ENCODE measurements at places on chromosomes 4 and X. TPM values are rescaled to one million over a fixed set of nuclear protein-coding genes. Genes with fewer than 3 reads are reported as not detected.

The ENOPH1 gene
- 46.6 TPM for total RNA-seq

The EPHA5 gene
- total RNA-seq: not detected

The DCAF8L2 gene
- not detected for total RNA-seq

The DCAF12L2 gene
- total RNA-seq: not detected

- no peak for DNase-seq
Measured at GRCh38 chr4:10459305-10459704, 2.1 kb upstream of the ZNF518B start.

- peak; percentile 60 for DNase-seq
Measured at GRCh38 chrX:49754233-49754857, 58.6 kb upstream of the PAGE1 start.

DNA sequence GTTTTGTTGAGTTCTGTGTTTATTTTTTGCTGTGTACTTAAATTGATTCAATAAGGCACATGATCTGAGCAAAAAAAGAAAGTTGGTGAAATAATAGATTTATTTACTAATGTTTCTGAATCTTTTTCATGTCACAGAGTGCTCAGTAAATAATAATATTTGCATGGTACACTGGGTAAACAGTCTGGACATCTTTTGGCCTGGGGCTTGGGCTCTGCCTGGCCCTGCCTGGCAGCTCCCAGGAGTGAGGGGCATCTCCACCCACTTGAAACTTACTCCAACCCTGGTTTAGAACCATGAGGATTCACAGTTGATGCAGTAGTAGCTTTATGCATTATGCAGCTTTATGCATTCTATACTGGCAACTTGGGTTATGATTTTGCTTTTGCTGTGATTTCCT lies 124.2 kb upstream of the SLC4A4 start:
- no peak for DNase-seq

GRCh38 chr4:47654972-47655693 lies 170.1 kb downstream of the ATP10D start:
- DNase-seq: no peak

- no peak for DNase-seq
Measured at GRCh38 chrX:77962068-77962902, 7.2 kb downstream of the PGAM4 start.

- no peak for DNase-seq
Measured at GRCh38 chrX:134865682-134866255, 125.0 kb upstream of the SMIM10 start.

- DNase-seq: no peak
Measured at GRCh38 chr4:168451331-168451730, 29.0 kb downstream of the DDX60L start.

DNA sequence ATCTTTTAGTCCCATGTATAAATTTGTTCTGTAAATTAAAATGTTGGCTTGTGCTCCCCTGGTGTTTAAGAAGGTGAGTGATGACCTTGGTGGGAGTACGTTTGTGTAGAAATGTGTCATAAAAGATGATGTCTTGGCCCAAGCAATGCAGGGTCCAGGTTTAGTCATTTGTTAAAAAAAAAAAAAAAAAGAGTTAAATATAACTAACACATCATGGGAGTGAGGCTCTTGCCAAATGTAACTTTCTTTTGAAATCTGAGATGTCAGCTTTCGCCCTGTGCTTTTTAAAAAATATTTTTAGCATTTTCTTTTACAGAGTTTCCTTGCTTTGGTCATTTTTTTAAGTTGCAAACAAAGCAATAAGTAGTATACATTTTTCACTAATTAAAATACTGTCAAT lies 135.6 kb downstream of the FBXO8 start:
- no peak for DNase-seq

- DNase-seq: no peak
Measured at GRCh38 chrX:136759968-136760367, 20.8 kb downstream of the ARHGEF6 start.

DNA sequence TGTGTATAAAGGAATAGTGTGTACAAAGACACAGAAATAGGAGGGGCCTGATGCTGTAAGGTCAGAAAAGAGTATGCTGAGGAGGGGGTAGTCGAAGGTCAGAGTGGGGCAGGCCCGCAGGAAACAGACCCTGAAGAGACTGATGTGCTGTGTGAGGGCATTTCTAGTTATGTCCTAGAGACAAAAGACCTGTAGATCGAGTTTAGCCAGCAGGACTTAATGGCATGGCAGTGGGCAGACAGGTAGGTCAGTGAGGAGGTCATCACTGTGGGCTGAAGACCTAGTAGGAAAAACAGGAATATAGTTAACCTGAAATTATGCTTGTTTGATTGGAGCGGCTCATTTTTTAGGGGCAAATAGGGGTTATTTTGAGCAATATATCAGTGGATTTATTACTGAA lies 57.1 kb downstream of the KIAA0232 start:
- DNase-seq: no peak

DNA sequence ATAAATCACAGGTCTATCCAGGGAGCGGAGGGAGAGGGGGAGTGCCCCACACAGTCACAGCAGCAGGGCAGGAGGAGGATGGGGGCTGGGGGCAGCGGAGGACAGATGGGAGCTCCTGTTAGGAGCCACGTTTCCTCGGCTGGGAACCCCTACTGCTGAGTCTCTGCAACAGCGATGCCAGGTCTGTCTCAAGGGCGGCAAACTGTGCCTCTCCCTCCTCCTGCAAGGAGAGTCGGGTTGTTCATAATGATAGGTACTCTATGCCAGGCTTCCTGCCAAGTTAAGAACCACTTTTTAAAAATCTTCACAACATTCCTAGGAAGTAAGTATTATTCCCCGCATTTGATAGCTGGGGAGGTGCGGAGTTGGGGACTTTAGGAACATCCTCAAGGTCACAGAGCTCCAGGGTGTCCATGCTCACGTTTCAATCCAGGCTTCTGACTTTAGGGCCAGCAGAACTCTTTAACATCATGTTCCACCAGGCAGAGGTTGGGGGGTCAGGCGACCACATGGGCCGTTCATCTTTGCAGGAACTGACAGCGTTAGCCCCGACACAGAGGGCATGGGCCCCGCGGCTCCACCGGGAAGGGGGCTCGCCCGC lies 98.3 kb upstream of the MAML3 start:
- no peak for DNase-seq

DNA sequence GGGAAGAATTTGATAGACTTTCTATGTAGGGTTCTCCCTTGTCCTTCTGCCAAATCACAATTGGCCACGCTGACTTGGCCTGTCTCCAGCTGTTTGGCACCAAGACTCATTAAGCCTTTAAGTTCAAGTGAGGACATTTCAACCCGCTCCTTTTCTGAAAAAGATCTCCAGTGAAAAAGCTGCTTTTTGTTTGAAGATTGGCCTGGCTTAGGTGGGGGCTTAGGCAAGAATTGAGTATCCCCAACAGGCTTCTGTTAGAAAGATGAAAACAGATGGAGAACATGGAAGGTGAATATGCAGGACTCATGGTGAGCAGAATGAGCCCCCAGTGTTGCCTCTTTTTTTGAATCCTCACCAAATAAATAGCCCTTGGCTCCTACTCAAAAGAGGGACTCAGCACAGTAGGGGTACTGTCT lies 28.5 kb upstream of the LIMCH1 start:
- no peak for DNase-seq

DNA sequence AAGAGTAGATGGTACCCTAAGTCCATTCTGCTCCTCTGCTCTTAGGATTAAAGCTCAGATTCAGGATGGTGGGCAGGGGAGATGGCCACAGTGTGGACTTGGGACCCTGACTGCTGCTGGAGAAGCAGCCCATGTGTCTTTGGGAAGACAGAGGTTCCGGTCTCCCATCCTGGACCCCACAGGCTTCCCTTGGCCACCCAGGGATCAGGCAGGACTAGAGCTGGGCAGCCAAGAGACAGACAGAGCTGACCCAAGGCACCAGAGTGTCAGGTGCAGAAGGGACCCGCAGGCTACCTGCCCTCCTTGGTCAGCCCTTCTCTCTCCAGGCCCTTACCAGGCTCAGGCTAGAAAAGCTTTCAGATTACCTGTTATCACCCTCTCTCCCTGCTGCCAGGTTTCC lies 25.7 kb upstream of the SHROOM4 start:
- no peak for DNase-seq

- no peak for DNase-seq
Measured at GRCh38 chrX:18856645-18856997, 127.3 kb downstream of the PHKA2 start.

- no peak for DNase-seq
Measured at GRCh38 chrX:119694601-119695534, 1.9 kb upstream of the SEPTIN6 start.

GRCh38 chr4:103934178-103934789 lies 214.5 kb upstream of the TACR3 start:
- DNase-seq: no peak

DNA sequence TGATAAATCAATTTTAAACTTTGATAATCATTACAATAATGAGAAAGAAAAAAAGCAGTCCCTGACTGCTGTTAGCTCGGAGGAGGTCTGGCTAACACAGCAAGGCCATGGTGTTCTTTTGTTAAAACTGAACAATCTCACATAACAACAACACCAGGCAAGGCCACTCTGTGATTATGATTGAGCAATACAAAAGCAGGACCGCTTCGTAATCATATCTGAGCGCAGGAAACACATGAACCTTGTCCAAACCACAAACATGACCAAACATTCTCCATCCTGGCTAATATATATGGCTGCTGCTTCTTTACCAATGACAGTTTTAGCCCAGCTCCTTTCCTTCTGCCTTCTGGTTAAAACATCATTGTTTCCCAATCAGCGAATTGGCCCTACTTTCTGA lies 76.8 kb upstream of the DDX53 start:
- no peak for DNase-seq

DNA sequence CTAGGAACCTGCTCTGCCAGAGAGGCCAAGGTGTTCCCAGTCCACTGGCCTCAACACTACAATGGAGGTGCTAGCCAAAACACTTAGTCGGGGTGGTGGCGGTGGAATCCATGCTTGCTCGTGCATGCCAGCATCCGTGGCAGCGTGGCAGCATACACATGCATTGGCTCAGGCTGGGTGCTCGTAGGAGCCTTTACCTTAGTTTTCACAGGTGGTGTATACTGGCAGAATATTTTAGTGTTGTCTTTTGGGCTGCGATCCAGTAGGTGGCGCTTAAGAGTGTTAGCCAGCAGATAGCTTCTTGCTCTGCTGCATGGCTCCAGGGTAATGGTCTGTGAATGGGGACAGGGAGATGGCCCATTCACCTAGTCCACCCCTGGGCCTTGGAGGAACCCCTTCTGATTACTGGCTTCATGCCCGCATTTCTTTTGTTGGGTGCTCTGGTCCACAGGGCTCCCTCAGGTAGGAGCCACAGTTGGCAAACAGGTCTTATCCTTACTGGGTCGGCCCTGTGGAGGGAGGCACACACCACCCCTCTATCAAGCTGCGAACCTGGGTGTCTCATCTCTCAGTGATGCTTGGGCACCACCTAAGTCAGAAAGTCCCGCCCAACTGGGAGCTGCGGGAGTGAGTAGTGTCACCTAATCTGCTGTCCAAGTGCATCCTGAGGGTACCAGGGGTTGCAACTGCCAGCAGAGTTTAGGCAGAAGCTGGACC lies 40.0 kb downstream of the RIPPLY1 start:
- no peak for DNase-seq

DNA sequence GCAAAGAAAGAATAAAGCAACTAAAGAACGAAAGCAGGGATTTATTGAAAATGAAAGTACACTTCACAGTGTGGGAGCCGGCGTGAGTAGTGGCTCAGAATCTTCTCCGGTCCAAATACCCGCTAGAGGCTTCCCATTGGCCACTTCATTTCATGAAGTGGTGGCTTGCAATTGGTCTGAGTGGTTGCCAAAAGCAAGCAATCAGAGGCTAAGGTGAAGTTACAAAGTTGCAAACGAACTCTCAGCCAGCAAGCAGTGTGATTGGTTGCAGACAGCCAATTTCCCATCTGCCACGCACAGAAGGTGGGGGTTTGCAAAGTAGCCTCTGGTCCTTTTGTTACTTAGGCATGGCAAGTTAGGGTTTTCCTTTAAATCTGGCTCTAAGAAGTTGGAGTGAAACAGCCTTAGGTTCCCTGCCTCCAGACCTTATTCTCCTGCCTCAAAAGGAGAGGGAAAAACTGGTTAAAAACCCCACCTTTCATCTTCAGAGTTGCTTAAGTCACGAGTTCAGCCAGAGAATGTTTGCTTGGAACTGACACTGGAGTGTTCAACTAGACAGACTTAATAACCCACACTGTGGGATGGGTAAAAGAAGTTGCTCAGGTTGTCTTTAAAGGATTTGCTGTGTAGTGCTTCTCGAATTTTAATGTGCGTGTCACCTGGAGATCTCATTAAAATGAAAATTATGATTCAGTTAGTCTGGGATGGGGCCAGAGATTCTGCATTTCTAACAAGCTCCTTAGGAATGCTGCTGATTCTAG lies 6.9 kb upstream of the CLOCK start:
- peak; percentile 58 for DNase-seq

GRCh38 chrX:123807835-123808416 lies 51.9 kb upstream of the XIAP start:
- no peak for DNase-seq

- DNase-seq: no peak
Measured at GRCh38 chr4:83230928-83231327, 53.7 kb downstream of the COQ2 start.

DNA sequence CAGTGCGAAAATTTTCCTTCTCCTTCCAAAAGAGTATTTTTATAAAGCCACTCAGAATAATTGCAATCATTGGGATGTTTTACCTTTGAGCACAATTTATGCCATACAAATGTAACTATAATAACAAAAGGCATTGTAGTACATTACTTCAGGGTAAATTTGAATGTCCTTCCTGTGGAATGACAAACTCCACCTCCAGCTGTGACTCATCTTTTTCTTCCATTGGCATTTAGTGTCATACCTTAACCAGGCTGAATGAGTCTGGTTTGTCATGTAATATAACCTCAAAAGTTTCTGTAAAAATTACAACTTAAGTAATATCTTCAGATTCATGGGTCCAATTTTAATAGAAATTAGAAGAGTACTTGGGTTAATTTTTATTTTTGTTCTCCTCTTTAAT lies 93.3 kb downstream of the TMEM47 start:
- no peak for DNase-seq

GRCh38 chr4:76624241-76624681 lies 189.2 kb downstream of the SHROOM3 start:
- DNase-seq: no peak

DNA sequence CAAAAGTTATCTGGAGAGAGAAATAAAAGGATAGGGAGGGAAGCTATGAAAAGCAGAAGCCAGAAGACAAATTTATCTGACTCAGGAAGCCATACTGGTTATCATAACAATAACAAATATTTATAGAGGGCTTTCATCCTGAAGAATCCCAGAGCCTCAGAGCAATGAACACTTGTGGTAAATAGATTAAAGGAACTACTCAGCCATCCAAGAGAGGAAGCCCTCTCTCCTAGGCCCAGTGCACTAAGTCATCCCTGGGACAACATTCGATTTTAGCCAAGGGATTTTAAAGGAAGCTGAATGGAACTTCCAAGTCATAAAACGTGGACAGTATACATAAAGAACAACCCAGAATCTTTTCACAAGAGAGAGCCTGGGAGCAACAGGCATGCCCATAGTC lies 76.9 kb downstream of the COL4A6 start:
- no peak for DNase-seq
